Retina (tissue), 1 donor: ENCODE measurements at places on chromosomes 2 and 18.
A peak's percentile ranks its signal among the peaks of the same experiment; 100 is the strongest.

DNA sequence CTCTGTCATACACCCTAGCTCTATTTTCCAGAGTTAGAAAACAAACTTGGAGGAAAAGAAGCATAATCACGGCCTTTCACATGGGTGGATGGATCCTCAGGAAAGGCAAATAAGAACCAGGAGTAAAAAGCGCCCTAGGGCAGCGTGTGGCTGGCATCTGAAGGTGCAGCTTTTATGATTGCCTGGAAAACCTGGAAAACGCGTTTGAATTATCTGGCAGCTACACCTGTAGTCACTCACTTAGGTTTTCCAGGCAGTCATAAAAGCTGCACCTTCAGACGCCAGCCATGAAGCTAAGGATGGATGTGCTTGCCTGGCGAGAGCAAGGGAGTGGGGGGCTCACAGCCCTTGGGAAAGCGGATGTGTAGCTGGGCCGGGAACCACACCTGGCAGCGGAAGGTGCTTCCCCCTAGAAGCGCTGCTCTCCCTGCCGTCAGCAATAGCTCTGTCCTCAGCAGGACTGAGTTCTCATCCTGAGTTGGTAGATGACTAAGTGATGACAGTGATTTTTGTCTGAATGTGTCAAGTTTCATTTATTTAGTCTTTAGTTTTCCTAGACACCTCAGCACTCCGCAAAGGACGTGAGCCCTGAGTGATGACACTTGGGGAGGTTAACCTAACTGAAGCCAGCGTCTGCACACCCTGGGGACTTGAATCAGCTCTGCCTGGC is 82.0 kb downstream of the DCDC2C start:
- no peak for DNase-seq

GRCh38 chr2:36695746-36696415 is 626 bp upstream of the VIT start:
- DNase-seq, result no peak

GRCh38 chr2:48221846-48222516 is 308.0 kb upstream of the STON1 start:
- DNase-seq, result no peak

- DNase-seq, result peak; percentile 30
Observed at GRCh38 chr2:241844831-241845578, 13.7 kb downstream of the PDCD1 start.

- DNase-seq, result no peak
Observed at GRCh38 chr2:241796610-241797138, 12.3 kb upstream of the NEU4 start.

DNA sequence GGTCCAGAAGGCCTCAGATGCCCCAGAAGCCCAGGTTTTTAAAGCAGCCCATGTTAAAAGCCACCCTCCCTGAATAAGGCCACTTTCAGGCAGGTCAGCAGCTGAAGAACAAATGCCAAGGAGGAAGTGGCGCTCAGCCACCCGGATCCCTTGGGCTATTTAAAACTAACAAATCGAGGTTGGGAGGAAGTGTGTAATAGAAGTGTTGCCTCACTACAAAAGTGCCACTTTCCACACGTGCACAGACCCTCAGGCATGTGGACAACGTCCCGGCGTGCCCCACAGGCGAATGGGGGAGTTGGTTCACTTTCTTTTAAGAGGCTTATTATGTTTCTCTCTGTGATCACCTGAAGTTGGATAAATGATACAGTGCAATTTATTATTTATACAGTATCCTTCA is 173.8 kb upstream of the SALL3 start:
- no peak for DNase-seq

GRCh38 chr18:24208270-24209035 is 69.6 kb downstream of the CABYR start:
- DNase-seq, result no peak

DNA sequence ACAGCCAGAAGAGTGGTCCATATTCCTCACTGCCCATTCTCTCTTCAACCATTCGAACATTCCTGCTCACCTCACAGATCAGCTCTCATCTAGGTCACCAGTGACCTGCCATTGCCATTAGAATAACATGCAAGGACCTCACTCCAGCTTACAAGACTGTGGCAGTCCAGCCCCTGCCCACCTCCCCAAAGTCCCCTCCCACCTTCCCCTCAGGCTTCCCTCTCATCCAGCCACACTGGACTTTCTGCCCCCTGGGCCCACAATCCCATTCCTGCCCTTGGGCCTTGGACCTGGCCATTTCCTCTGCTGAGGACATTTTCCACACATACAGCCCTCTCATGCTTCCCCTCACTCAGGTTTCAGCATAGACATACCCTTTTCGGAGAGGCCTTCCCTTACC is 5.2 kb upstream of the TMEM177 start:
- DNase-seq, result no peak

GRCh38 chr18:10926621-10927161 is 222.7 kb downstream of the PIEZO2 start:
- DNase-seq, result no peak

DNA sequence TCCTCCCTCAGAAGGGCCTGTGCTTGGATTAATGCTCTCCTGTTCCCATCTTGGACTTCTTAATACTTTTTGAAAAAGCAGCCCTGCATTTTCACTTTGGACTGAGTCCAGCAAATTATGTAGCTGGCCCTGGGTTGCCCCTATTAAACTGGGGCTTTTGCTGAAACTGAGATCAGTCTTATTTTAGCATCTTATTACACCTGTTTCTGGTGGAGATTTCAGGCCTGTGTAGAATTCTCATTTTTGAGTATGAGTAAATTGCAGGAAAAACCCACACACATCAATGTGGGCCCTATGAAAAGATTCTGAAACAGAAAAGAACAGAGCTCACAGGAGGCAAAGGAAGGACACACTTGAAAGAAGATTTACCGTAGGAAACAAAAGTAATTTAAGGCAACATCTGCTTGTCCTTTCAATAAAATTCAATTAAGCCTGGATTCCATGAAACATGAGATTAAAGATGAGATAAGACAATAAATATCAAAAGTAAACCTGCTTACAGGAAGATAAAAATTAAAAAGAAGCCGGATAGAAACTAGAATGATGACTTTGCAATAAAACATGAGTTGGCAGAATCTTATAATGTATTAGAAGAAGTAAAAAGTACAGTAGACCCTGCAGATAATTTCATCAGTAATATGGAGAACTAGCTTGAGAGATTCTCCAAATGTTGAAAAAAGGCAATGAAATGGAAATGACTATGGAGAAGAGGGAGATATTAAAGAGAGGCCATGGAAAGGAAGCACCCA is 90.7 kb upstream of the GCFC2 start:
- DNase-seq, result no peak

- DNase-seq, result no peak
Observed at GRCh38 chr18:55351241-55351691, 236.7 kb downstream of the TCF4 start.

- no peak for DNase-seq
Observed at GRCh38 chr18:57780318-57780705, 22.8 kb downstream of the ATP8B1 start.

GRCh38 chr2:218436992-218437391 is 18.1 kb downstream of the VIL1 start:
- no peak for DNase-seq

- DNase-seq, result peak; percentile 21
Observed at GRCh38 chr2:154402213-154402612, 296.3 kb upstream of the KCNJ3 start.

DNA sequence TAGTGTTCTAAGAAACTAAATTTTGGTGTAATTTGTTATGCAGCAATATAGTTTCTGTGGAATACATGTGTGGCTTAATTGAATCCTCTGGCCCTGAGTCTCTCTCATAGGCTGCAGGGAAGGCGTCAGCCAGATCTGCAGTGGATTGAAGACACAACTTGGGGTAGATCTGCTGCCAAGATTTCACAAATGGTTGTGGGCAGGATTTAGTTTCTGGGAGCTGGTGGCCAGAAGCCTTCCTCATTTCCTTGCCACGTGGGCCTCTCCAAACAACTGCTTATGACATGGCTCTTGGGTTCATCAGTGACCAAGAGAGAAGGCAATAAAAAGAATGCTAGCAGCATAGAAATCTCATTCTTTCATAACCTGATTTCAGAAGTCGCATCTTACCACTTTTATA is 28.2 kb downstream of the CCDC102B start:
- DNase-seq, result no peak

- DNase-seq, result no peak
Observed at GRCh38 chr2:3142210-3142609, 235.4 kb downstream of the EIPR1 start.

GRCh38 chr2:174158003-174158402 is 90.3 kb downstream of the OLA1 start:
- DNase-seq, result peak; percentile 21

GRCh38 chr2:63696496-63696895 is 107.7 kb downstream of the MDH1 start:
- no peak for DNase-seq

- DNase-seq, result no peak
Observed at GRCh38 chr2:176535467-176536113, 266.3 kb downstream of the MTX2 start.

GRCh38 chr2:222290736-222291484 is 7.9 kb downstream of the PAX3 start:
- peak; percentile 77 for DNase-seq

- DNase-seq, result no peak
Observed at GRCh38 chr2:43814711-43815110, 23.9 kb downstream of the ABCG5 start.

- peak; percentile 91 for DNase-seq
Observed at GRCh38 chr2:74778381-74779264, 55.3 kb upstream of the HK2 start.

DNA sequence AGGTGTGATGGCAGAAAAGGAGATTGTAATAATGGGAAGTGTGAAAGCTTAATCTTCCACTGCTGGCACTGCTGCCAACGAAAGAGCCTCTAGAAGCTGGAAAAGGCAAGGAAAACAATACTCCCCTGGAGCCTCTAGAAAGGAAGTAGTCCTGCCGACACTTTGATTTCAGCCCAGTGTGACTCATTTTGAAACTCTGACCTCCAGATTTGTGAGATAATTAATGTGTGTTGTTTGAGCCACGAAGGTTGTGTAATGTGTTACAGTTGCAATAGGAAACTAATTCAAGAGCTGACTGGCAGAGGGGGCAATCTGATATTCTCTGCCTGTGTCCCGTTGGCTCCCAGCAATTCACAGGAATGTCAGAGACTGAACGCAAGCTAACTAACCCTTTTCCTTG is 219.2 kb upstream of the UBE2E3 start:
- no peak for DNase-seq

- no peak for DNase-seq
Observed at GRCh38 chr18:51066273-51066672, 36.3 kb downstream of the SMAD4 start.

DNA sequence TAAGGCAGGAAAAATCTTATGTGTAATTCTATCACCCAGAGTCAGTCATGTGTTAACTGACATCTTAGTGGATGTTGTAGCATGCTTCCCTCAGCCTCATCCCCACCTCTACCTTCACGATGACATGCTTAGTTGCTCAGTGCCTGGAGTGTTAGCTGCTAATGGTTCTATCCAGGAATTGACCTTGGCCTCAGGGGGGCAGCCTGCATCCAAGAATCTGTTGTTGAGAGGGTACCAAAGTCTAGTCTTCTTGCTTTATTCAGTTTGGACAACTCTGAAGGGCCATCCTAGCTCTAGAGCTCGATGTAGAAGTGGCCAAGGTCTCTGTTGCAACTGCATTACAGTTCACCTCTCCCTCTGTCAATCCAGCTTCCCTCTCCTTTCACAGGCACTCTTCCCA is 61.2 kb downstream of the ACYP2 start:
- peak; percentile 38 for DNase-seq

GRCh38 chr2:62200868-62201267 is 5.0 kb downstream of the B3GNT2 start:
- DNase-seq, result no peak

DNA sequence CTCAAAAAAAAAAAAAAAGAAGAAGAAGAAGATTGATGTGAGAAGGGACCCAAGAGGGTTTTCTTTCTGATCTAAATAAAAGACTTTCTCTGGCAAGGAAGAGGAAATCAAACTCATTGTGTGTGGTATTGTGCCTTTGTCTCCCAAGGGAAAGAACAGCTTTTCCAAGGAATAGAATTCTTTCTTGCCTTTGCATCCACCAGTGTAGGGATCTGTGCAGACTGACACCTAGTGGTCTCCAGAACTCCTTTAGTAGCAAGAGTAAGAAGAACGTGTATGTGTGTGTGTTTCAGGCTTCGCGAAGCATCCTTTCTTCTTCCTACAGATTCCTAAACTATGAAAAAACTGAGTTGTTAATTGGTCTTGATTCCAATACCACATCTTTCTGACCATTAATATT is 33.5 kb upstream of the CRIM1 start:
- no peak for DNase-seq

GRCh38 chr2:42897358-42897757 is 105.0 kb upstream of the HAAO start:
- no peak for DNase-seq

GRCh38 chr2:72754628-72755320 is 71.1 kb downstream of the EXOC6B start:
- DNase-seq, result no peak

DNA sequence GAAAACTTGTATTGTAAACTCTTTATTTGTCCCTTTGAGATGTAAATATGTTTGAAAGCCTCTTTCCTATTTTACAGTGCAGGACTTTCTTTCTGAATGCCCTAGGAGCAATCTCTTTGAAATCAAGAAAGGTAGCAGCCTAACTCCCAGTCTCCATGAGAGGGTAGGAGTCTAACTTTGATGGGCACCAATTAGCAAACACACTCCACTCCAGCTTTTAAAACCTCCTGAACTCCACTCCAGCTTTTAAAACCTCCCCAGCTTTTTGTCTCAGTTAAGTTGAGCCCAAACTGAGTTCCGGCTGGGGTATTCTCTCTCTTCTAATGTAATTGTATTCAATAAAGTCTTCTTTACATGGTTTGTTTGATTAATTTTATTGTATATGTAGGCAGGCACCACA is 493.7 kb upstream of the CDH7 start:
- DNase-seq, result no peak

DNA sequence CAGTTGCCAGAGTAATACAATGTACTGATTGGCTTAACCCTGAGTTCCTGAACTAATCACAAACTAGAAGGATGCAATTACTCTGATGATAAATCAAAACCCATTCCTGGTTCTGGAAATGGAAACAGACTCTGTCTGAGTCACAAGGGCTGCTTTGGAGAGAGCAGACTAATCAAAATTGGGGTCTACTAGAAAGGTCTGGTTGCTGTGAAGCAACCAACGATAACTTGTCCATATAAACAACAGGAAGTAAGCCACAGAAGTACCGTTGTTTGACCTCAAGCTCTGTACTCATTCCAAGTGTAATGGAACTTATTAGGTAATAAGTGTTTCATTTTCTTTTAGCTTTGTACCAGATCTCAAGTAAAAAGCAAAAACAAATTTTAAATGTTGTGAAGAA is 49.7 kb downstream of the RASGRP3 start:
- DNase-seq, result no peak

GRCh38 chr2:177568390-177568789 is 175.8 kb downstream of the AGPS start:
- no peak for DNase-seq

GRCh38 chr2:136750065-136750464 is 15.3 kb upstream of the THSD7B start:
- DNase-seq, result no peak
